ENCODE measurements at places on chromosomes 2 and 18.

GRCh38 chr18:9671214-9671613, 36.9 kb upstream of the RAB31 start:
- no peak for DNase-seq

- DNase-seq, result no peak
These were observed 13.6 kb upstream of the NARS1 start for GRCh38 chr18:57635003-57635822.

GRCh38 chr2:238424313-238424700, 2.4 kb upstream of the ASB1 start:
- no peak for DNase-seq

- no peak for DNase-seq
These were observed 293 bp upstream of the D2HGDH start for GRCh38 chr2:241734208-241734466.

DNA sequence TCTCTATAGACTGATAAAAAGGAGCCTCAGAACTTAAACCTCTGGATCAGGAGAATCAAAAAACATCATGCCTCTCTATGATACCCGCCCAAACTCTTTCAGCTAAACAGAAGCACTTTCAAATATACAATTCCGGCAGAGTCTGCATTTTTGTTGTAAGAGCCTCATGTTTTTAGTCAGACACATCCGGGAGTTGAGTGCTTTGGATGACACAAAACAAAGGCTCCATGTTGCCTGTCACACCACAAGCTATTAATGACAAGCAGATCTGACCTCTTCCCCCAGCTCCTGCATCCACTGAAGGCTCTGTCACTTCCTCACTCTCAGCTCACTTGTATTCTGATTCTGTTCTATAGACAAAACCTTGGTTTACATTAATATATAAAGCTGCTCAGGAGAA, 33.2 kb downstream of the SLC38A11 start:
- DNase-seq, result no peak

- DNase-seq, result no peak
These were observed 477.5 kb upstream of the SPHKAP start for GRCh38 chr2:228658998-228659397.

DNA sequence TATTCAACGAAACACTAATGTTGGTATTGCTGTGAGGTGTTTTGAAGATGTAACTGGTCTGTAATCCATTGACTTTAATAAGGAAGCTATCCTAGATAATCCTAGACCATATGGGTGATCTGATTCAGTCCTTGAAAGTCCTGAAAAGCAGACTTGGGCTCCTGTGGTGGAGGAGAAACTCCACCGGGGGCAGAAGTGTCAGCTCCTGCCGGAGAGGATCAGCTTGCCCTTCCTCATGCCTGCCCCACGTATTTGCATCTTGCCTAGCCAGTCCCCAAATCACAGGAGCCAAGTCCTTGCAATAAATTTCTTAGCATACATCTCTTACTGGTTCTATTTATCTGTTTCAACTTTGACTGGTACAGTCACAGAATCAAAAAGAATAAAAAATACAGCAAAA, 144.2 kb upstream of the DLGAP1 start:
- no peak for DNase-seq

DNA sequence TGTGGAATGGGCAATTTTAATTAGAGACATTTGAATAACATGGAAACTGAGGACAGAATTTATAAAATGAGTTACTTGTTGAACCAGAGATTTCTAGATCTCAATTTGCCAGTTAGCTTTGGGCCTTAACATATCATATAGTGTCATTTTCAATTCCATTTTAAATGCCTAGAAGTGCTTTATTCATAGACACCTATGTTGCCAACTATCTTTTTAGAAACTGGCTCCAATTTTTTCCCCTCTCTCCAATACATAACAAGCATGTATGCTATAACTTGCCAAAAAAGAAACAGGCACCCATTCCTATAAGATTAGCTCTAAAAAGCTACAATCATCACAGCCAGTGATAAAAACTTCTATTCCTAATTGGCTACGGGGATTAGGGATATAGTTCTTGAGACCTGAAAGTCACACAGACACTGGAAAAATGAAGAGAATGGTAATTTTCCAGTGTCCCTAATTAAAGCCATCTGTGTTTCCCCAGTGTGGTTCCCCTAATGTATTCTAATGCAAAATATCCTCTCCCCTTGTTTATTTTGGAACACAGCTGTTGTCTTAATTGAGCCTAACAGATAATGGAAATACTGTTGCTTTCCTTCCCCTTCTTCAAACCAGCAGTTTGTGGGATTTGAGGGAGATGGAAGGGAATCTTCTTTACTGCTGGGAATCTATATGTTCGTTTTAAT, 205.5 kb upstream of the FSHR start:
- no peak for DNase-seq

DNA sequence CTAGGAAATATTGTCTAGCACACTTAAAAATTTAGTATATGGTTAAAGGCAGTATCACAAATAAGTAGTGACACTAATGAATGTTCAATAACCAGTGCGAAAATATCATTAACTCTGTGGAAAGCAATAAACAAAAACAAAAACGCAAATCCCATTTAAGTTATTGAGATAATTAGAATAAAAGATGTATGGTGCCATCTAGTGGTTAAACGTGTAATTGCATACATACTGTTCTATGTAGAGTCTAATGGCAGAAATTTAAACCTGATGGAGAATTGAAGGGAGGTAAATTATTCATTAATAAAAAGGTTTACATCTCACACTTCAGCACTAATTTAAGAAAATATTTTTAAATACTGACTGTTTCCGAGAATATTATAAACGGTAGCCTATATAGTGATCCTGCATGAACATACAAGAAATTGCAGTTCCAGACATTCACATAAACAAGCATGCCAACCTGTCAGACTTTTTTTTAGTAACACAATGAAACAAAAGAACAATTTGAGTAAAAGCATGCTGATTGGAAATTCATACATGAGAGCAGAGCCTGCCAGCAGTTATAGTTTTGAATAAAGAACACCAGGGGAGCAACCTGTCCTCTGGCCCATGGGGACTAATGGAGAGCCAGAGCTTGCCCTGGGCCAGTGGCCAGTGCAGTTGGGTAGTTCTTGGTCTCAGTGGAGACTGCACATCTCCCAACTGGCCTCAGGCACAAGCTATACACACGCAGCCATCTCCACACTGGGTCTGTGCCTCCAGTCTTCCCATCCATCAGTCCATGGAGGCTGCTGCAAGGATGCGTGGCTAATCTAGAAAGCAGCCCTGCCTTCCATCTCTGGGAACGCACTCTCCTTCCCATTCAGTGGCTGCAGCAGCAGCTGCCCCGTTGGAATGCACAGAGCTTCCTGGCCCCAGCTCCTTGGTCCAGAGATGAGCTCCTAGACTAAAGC, 28.0 kb downstream of the GCG start:
- no peak for DNase-seq

DNA sequence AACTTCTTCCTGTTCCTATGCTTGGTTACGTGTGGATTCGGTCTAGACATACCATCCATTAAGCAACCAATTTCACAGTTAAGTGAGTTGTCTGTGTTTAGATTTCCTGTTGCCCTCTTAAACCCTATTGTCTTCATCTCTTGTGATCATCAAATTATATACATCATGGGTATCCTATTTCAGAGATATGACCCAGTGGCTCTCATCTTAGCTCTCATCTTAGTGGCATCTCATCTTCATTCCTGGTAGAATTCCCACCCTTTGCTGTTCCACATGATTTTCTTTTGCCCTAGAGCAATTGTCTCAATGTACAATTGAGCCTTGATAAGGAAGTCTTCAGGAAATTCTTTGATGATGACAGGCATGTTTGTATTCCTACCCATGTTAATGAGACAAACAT, 29.4 kb upstream of the FN1 start:
- peak; percentile 5 for DNase-seq

- DNase-seq, result peak; percentile 74
These were observed 538.0 kb downstream of the SLC4A3 start for GRCh38 chr2:220165401-220165800.

DNA sequence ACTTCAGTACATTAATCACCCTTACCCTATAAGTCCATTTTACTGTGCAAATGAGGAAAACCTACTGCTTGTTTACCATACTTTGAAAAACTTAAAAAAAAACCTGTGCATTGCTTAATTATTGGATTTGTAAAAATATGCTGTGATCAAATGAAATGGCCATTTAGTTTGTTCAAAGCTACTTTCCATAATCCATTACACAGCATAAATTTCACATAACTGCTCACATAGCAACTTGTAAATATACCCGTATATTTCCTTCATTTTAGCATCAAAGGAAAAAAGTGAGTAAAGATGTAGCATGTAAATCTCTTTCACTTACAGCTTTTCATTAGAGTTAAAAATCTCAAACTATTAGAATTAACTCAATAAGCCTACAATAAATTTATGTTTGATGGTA, 415.1 kb downstream of the NR4A2 start:
- DNase-seq, result no peak

GRCh38 chr2:200575957-200576356, 9.9 kb upstream of the AOX1 start:
- DNase-seq, result no peak

- DNase-seq, result no peak
These were observed 500.9 kb downstream of the BCL11A start for GRCh38 chr2:60052601-60053000.

- DNase-seq, result no peak
These were observed 142.0 kb downstream of the COPS8 start for GRCh38 chr2:237227592-237228280.

GRCh38 chr2:38925982-38926381, 36.3 kb downstream of the ARHGEF33 start:
- no peak for DNase-seq

DNA sequence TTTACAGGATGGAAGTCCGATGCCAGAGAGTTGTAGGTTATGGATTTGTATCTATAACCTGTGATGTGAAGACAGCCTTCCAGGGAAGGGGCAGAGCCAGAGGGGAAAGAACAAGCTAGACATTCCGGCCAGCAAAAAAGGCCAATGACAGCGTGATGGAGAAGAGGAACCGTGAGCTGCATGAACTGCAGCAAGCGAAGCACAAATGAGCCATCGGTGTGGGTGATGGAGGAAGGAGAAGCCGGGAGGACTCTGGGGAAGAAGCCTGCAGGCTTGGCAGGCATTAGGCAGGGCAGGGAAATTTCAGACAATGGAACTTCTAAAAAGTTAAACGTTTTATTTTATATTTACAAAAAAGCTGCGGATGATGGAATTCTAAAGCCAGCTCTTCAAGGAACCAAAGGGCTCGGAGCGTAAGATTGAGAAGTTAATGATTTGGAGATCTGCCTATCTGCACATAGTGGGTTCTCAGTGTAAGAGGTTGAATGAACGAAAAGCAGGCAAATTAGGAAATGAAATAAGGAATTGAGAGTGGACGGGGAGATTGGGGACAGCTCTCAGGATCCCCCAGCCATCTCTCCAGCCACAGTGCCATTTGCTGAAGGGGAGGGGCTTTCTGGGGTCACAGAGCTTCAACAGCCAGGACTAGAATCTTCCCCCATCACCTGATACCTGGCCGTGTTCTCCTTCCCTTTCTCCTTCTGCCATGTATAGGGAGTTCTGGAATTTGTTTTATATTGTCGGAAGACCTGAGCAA, 28.4 kb downstream of the NGEF start:
- DNase-seq, result no peak

DNA sequence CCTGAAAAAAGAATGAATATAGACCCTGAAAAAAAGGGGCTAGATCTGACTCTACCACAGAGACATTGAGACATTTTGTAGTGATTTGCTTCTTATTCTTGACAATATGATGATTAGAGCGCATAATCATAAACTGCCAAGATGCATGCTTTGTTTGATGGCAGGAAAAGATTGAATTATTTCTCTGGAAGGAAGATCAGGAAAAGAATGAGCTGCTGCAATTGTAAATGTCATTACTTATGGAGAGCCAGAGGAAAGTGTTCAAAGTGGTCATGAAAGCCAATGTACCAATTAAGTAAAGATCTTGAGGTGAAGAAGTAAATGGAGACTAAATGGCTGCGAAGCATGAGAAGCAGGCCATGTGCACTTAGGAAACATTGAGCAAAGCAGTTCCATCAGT, 126.4 kb upstream of the NXPH2 start:
- DNase-seq, result no peak

DNA sequence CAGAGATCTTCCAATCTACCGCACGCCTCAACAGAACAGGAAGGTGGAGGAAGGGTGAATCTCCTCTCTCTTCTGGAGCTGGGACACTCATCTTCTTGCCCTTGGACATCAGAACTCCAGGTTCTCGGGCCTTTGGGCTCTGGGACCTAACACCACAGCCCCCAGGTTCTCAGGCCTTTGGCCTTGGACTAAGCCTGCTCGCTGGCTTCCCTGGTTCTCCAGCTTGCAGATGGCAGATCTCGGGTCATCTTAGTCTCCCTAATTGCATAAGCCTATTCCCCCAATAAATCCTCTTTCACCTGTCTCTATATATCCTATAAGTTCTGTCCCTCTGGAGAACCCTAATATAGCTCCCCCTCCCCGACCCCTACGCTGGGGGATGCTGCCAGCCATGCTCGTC, 14.8 kb downstream of the HS6ST1 start:
- no peak for DNase-seq

- no peak for DNase-seq
These were observed 65.5 kb upstream of the ATG16L1 start for GRCh38 chr2:233185963-233186362.

DNA sequence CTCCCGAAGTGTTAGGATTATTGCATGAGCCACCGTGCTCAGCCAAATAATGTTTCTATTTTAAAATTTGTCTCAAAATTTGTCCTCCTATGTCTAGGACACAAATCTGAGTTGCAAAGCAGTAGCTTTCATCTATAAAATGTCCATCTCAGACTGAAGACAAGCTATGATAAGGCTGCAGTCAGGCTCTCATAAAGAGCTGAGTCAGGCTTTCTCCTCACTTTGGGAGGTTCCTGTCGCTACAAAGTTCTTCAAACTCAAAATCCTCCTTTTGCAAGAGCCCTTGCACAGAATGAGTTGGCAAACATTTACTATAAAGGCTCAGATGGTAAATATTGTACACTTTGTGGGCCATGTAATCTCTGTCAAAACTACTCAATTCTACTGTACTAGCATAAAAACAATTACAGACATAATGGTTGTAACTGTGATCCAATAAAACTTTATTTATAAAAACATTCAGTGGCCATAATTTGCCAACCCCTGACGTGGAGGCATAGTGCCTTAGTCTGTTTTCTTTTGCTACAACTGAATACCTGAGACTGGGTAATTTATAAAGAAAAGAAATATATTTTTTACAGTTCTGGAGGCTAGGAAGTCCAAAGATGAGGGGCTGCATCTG, 154.9 kb upstream of the SATB2 start:
- DNase-seq, result no peak

DNA sequence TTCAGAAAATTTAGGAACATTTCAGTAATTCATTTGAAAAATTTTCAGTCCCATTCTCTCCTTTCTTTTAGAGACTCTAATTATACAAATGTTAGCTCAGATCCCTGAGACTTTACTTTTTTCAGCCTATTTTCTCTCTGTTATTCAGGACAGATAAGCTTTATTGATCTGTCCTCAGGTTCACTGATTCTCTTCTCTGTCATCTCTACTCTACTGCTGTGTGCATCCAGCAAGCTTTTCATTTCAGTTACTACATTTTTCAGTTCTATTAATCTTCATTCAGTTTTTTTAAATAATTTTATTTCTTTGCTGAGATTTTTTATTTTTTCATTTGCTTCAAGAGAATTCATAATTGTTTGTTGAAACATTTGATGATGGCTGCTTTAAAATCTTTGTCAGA, 22.1 kb upstream of the PIK3C3 start:
- no peak for DNase-seq

GRCh38 chr2:160387558-160388262, 105.9 kb downstream of the RBMS1 start:
- no peak for DNase-seq

GRCh38 chr2:61411109-61411508, 59.8 kb downstream of the USP34 start:
- no peak for DNase-seq

GRCh38 chr2:95760806-95761525, 169.2 kb downstream of the TRIM43 start:
- DNase-seq, result no peak

- peak; percentile 39 for DNase-seq
These were observed 16.9 kb upstream of the VPS54 start for GRCh38 chr2:64036034-64036705.
